ENCODE measurements at places on chromosomes 12 and 14. TPM values are rescaled to one million over a fixed set of nuclear protein-coding genes. Genes with fewer than 3 reads are reported as not detected.
A peak's percentile ranks its signal among the peaks of the same experiment; 100 is the strongest.

Gene SLC38A6
- 44.7 TPM for total RNA-seq

DNA sequence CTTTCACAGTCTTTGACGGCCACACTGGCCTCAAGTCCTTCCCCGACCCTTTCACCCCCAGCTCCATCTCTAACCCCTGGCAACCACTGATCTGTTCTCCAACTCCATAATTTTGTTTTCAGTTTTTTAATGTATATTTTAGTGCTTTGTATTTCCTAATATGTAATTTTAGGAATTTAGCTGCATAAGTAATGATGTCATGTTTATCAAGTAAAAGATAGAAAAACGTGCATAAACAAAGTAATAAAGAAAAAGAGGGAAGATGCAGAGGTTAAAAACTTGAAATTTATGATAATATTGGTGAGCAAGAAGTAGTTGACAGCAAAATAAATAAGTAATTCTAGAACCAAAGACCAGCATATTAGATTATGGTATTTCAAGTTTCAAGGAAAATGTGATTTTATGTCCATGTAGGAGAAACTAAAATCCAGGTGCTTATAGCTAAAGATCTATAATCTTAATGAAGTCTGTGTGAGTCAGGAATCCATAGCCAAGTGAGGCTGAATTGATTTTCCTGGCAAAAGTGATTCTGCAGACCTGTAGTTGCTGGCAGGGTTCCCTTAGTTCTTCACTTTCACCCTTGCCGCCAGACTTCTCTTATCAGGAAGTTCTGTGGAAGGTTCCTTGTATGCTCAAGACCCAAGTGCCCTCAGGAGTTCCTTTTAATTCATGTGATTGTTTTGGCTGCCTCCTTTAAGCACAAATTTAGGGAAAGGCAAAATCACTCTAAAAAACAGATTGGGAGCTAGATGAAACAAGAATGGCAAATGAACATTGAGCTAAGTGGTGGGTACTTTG lies 24.4 kb downstream of the FBXW8 start:
- DNase-seq: no peak

DNA sequence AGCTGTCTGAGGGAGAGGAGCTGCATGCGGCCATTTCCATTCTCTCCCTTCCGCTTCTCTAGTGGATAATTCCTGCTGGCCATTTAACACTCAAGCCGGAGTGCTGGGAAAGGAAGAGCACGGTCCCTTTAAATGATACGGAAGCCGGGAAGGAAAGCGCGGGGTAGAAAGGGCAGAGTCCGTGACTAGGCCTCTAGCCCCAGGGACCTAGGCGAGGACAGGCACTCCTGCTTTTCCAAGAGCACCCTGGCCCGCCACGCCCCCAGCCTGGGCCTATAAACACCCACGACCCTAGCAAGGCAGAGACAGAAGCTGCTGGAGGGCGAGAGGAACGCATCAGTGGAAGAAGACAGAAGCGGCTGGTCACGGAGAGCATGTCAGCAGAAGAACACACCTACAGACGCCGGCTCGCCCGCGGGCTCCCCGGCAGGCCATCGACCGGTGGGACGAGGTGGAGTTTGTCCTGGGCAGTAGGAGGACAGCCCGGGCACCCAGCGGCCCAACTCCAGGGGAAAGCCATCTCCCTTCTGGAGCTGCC lies 1206.6 kb upstream of the TMEM132C start:
- DNase-seq: peak; percentile 78

DNA sequence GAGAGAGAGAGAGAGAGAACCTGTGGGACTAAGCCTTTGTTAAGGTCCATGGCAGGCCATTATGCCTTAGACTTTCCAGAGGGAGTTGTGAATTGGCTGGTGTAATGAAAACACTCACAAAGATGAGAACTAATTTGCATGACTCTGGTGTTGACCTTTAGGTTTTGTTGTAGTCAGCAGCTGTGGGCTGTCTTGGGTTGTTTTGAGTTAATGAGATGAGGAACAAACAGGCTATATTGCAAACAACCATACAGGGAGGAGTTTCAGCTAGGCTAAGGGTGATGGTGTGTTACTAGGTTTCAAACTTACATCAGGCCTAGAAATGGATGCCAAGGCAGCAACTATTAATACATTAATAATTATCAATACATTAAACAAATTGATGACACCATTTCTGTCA lies 26.3 kb downstream of the ATXN7L3B start:
- DNase-seq: no peak

GRCh38 chr12:52811191-52812072 lies 2.5 kb downstream of the KRT4 start:
- no peak for DNase-seq

GRCh38 chr12:124453419-124454351 lies 113.7 kb downstream of the NCOR2 start:
- peak; percentile 97 for DNase-seq

DNA sequence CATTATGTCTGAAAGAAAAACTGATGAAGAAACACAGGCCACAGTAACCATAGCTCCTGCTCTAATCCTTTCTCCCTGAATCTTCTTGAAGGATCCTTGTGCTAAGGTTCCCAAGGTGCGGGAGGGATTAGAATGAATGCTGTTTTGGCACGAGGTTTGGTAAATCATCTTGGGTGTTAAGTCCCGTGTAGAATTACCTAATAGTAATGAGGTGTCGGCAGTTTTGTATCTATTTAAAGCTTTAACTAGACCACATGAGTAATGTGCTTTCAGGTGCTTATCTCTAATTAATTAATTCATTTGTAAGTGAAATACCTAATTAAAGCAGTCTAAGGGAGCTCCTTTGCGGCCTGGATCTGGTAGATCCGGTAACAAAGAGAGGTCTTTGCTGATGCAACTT lies 53.9 kb downstream of the GNG2 start:
- DNase-seq: no peak

Measured in PC-9 (cell line).